ENCODE measurements at places on chromosomes 7 and 10.

DNA sequence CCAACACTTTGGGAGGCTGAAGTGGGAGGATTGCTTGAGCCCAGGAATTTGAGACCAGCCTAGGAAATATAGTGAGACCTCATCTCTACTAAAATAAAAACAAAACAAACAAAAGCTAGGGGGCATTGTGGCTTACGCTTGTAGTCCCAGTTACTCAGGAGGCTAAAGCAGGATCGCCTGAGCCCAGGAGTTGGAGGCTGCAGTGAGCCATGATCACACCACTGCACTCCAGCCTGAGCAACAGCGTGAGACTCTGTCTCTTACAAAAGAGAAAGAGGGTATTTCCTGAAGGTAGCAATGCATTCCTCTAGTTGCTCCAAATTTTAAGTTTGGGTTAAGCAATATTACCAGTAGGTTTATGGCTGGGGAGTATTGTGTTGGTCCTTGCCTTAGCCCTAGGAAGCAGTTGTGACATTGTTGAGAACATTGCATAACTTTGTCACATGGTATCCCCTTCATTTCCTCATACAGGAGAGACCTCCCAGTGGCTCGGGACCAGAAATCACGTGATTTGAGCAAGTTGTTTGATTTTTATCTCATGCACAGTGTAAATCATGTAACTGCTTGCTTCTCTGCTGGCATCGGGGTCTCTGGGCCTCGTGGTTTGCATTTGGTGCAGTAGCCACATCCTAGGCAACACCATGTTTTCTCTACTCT is 23.3 kb upstream of the SMARCD3 start:
- DNase-seq = no peak

DNA sequence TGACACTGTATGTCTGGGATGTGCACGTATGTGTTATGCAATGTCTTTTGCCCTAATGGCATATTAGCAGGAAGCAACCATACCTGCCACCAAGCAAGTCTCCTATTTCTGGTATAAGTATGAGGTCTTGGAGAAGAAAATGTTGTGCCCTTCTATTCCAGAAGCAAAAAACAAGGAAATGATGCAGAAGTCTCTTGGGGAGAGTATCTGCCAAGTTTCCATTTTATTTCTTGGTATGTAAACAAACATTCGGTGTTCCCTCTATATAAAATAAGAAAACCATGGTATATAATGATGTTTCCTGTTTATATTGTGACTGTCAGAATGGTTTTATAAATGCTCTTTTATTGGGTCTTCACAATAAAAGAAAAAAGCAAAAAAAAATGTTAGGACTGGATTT is 19.3 kb upstream of the MYO3A start:
- no peak for DNase-seq

DNA sequence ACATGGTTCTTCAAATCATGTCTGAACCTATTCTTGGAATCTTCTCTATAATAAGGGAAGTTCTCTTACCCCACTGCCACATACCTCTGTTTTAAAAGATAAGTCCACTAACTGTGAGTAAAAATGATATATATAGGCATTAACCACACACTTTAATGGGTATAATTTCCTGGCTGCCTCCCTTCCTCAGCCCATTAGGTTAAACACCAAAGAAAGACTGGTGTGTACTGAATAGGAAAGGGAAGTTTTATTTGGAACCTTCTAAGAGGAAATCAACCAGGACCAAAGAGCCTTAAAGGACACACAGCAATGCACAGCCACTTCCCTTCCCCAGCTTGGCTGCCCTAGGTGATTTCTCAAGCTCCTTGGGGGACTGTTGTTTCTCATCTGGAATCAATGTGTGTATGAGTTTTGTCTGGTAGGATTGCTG is 5.0 kb upstream of the WBP1L start:
- DNase-seq = no peak

DNA sequence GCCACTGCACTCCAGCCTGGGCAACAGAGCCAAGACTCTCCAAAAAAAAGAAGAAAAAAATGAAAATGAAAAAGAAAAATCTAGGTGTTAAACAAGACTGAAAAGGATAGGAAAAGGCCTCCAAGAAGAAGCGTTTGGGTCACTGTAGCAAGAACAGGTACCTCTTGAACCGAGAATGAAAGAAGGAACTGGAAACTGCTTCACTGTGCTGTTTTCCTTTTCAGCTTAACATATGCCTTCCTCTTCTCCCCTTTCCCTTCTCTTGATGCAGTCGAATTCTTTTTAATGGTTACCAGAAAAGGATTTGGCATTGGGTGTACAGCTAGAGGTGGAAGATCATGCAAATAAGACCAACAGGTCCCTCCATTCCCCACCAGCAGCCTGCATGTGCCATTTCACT is 28.1 kb downstream of the LRRC4 start:
- no peak for DNase-seq

All from thoracic aorta (tissue), 2 donors.